ENCODE measurements at places on chromosomes 16 and 17.

GRCh38 chr17:31715446-31715845, 143.6 kb downstream of the COPRS start:
- DNase-seq = no peak

DNA sequence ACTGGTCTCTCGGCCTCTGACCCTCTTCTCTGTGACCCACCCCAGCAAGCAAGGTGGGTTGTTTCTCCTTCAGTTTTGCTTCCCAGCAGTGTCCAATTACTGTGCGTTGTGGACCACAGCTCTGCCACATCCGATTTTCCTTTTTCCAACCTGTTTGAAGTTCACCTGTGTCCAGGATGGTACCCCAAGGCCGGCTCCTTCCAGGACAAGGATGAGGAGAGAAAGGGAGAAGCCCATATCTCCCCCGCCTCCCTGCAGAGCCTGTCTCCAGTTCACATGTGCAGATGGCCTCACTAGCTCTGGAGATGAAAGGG, 13.5 kb downstream of the NMRAL1 start:
- DNase-seq = no peak

GRCh38 chr16:73202161-73202729, 154.3 kb upstream of the ZFHX3 start:
- DNase-seq = no peak

DNA sequence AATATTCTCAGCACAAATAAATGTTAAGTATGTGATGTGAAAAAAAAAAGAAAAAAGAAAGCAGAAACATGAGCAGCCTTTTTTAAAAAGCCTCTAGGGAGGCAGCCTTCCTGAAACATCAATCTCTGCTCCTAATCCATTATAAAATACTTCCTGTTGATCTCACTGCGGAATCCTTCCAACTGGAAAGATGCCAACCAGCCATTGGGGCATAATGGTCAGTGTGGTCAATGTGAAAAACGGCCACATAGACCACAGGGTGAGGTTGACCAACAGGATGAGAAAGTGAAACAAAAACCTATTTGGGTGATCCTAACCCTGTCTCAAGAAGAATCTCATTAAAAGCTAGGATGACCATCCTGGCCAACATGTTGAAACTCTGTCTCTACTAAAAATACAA, 26.1 kb upstream of the ABCA8 start:
- no peak for DNase-seq

GRCh38 chr17:56600256-56600655, 6.8 kb downstream of the NOG start:
- DNase-seq = no peak

- DNase-seq = no peak
Observed at GRCh38 chr17:22193113-22193512, 500.8 kb downstream of the KCNJ18 start.

DNA sequence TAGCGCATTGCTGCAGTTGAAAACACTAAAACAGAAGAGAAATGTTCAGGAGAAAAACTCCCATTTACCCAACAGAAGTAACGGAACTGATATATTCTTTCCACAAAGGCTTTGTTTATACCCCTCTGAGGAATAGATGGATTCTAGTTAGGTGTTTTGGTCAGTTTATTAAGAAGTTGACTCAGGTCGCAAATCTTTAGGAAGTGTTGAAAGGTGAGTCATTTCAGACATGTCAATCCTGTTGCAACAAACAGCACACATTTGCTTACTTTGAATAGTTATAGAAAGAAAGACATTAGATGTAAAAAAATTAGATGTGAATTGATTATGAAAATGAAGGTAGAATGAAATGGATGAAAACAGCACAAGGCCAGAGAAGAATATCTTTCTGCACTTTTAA, 941.0 kb downstream of the KCNJ2 start:
- DNase-seq = no peak

DNA sequence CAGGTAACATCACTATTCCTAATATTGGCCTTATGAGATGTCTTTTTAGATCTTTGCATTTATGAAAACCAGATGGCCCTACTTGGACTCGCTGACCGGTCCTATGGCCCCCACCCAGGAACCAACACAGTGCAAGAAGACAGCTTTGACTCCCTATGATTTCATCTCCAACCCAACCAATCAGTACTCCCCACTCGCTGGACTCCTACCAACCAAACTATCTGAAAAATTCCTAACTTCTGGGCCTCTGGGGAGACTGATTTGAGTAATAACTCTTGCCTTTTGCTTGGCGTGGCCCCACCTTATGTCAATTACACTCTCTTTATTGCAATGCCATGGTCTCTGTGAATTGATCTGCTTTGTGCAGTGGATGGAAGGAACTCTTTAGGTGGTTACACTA, 828.9 kb downstream of the CDH11 start:
- no peak for DNase-seq

GRCh38 chr16:72203401-72203800, 31.4 kb upstream of the PMFBP1 start:
- DNase-seq = no peak

GRCh38 chr17:51954232-51954765, 204.2 kb downstream of the CA10 start:
- no peak for DNase-seq

Measured in posterior cingulate gyrus (tissue), 11 donors.